ENCODE measurements at places on chromosomes 7 and 10.
A peak's percentile ranks its signal among the peaks of the same experiment; 100 is the strongest.

GRCh38 chr10:79101560-79102497 lies 33.1 kb downstream of the ZMIZ1 start:
- DNase-seq, result no peak

DNA sequence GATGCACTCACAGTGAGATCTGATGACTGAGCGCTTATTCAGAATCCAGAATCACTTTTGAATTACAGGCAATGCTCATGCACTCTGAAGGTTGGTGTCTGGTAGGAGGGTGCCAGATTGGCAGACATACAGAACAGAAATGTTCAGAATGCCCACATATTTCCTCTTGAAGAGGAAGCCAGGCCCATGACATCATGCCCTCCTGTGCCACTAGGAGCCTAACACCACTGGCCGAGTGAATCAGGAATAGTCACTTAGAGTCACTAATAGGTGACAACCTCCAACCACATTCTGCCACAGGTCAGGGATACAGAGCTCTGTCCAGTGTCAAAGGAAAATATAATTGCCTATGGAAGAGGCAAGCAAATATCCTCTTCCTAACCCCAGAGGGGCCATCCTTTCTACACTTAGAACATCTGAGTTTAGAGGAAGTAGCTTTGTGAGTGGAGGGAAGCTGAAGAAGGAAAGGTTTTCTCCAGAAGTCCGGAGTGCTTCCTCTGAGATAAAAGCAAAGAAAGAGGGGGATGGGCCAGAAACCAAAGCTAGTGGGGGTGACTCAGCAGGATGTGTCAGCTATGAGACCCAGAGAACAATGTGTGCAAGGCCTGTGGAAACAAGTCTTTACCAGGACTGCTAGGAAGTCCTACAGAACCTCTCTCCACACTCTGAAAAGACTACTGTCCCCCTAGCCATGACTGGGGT lies 838.8 kb downstream of the GRID1 start:
- DNase-seq, result no peak

- DNase-seq, result no peak
These were observed 136.3 kb downstream of the KCNMA1 start for GRCh38 chr10:77501152-77501845.

GRCh38 chr7:159007364-159007995 lies 137.2 kb downstream of the VIPR2 start:
- DNase-seq, result no peak

DNA sequence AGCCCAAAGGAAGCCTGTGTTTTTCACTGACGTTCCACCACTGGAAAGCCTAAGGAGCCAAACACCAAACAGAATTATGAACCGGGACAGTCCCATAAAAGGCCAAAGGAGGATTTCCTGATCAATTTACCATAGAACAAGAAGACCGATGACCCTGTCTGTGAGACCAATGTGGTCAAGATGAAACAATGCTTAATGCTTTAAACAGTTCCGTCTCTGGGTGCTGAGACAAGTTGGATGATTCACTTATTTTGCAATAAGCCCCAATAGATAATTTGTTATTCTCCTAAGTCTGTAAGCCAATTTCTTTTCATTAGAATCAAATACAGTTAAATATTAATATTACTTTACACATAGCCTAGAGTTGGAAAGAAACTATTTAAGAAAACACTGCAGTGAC lies 134.9 kb downstream of the MICU1 start:
- DNase-seq, result no peak

DNA sequence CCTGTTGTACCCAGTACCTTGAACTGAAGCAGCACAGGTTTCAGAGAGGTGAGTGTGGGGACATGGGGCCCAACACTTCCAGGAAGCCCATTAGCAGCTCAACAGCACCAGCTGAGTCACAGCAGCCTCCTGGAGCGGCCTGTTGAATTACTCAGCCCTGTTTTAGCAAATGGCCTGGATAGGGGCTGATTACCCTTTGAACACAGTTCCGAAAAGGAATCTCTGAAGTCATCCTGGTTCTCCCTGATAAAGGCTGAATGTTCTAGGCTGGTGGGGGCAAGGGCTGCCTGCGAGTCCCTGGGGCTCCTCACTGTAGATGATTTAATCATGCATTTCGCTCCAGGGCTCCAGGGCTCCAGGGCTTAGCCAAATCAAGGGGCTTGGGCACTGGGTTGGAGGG lies 287.5 kb downstream of the GRID1 start:
- DNase-seq, result no peak

DNA sequence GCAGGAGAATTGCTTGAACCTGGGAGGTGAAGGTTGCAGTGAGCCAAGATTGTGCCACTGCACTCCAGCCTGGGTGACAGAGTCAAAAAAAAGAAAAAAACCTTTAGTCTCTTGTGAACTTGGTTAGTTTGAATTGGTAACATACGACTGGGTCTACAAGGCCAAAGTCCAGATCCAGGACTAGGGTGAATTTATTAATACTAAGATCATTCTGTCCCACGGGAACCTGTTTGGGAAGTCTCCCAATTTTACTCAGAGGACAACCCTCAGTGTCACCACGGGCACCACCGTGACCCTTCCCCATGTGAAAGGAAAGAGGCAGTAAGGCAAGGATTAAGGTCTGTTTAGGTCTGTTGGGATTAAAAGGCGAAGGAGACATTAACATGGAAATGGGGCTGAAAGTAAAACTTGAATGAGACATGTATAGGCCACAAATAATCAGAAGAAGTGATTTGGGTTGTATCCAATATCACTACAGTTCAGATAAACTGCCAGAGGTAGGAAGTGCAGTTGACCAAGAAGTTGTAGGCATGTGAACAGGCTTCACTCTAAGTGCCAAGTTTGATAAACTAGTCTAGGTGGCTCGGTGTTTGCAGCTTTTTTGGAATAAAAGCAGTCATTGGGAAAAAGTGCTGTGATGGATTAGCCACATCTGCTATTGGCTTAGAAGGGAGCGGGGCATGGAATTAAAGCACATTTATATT lies 30.7 kb downstream of the MYOF start:
- DNase-seq, result no peak

- no peak for DNase-seq
These were observed 99.1 kb upstream of the AOAH start for GRCh38 chr7:36823353-36823752.

GRCh38 chr10:104090611-104091010 lies 4.9 kb upstream of the COL17A1 start:
- DNase-seq, result no peak

GRCh38 chr10:2700626-2701305 lies 366.6 kb upstream of the PFKP start:
- DNase-seq, result no peak

GRCh38 chr7:22137466-22137865 lies 191.8 kb upstream of the CDCA7L start:
- DNase-seq, result no peak

DNA sequence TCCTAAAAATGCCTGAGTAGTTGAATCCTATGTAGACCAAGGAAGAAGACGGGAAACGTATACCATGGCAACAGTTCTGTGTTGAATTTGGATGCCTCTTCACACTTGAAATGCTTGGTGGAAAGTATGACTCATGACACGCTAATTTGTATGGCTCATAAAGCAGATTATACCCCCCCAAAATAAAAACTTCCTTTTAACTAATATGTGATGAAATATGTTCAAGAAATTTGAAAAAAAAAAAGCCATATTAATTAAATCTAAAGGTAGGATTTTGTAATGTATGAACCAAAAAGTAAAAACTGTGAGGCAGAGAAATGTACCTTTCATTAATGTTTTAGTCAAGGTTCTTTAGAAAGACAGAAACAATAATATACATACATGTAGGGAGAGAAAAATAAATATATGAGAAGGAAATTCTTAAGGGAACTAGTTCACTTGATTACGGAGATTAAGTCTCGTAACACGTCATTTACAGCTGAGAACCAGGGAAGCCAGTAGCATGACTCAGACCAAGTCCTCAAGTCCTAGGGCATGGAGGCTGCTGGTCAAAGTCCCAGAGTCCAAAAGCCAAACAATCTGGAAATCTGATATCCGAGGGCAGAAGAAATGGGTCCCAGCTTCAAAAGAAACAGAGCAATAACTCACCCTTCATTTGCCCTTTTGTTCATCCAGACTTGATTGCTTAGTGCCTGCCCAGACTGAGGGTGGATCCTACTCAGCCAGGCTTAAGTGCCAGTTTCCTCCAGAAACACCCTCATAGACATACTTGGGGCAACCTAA lies 485.1 kb downstream of the SEMA3D start:
- no peak for DNase-seq

- DNase-seq, result no peak
These were observed 542.3 kb upstream of the MBL2 start for GRCh38 chr10:53314876-53315275.

DNA sequence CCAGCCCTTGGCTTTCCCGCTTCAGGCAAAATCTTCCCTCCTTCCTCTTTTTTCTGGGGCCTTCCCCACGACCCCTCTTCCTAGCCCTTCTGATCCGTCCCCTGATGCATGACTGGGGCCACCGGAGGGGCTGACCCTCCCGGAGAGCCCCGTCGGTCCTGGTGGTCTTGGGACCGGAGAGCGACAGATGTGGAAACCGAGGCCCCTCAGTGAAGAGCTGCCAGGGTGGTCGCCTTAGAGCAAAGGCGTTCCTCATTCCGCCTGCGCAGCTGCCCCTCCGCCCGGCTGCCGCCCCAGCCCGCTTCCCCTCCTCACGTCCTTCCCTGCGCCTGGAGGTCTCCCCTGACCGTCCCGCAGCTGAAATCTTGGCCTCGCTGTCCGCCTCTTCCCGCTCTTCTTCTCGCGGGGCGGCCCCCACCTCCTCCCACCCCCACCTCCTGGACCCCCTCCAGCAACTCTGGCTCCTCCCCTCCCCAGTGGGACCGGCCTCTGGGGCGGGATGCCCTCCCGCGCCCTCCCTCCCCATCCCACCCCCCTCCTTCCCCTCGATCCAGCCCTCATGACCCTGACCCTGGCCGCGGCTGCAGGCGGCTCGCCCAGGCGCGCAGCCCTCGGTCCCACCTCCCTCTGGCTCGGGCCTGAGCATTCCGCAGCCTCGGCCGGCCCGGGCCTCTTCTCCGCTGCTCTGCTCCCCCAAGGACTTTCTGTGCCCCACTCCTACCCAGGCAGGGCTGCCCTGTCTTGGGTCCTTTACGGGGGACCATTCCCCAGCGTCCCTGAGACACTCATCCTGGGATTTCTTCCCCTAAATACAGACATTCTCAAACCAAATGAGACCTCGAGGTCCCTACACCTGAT lies at the start of gene RARRES2:
Gene RARRES2, minus strand, starts transcription at position 367 of the 858 bp plus-strand sequence. CDS start 1,020 bp downstream, outside the sequence.
- no peak for DNase-seq

DNA sequence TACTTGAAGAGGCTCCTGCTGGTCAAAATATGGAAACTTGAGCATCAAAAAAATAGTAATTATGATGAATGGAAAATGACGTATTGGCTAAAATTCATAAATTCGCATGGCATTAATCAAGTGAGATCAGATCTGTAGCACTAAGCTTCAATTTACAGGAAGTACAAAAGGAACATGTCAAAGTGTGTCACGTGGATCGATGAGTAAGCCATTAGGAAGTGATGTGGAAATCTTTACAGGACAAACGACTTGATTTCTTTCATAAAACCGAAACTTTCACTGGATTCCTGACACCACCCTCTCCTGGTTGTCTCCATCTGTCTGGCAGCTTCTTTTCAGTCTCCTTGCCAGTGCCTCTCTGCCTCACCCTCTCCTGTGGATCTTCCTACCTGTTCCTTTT lies 25.8 kb downstream of the AKR1C8 start:
- no peak for DNase-seq

DNA sequence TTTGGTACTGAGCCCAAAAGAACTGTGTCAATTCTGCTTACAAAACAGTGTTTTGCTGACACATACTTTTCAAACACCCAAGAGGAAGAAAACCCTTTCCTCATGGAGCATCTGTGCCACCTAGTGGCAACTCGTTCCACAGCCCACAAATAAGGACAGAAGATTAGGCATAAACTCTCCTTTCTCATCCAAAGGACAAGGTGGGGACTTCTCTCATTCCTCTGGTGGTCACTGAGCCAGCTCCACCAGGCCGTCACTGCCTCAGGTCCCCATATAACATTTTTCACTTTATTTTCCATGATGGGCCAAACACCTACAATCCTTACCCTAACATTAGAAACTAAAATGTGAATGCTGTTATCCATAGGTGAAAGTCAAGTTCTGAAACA lies 76.9 kb downstream of the RNF216 start:
- DNase-seq, result peak; percentile 63
